ENCODE measurements at places on chromosomes 16 and 17.

DNA sequence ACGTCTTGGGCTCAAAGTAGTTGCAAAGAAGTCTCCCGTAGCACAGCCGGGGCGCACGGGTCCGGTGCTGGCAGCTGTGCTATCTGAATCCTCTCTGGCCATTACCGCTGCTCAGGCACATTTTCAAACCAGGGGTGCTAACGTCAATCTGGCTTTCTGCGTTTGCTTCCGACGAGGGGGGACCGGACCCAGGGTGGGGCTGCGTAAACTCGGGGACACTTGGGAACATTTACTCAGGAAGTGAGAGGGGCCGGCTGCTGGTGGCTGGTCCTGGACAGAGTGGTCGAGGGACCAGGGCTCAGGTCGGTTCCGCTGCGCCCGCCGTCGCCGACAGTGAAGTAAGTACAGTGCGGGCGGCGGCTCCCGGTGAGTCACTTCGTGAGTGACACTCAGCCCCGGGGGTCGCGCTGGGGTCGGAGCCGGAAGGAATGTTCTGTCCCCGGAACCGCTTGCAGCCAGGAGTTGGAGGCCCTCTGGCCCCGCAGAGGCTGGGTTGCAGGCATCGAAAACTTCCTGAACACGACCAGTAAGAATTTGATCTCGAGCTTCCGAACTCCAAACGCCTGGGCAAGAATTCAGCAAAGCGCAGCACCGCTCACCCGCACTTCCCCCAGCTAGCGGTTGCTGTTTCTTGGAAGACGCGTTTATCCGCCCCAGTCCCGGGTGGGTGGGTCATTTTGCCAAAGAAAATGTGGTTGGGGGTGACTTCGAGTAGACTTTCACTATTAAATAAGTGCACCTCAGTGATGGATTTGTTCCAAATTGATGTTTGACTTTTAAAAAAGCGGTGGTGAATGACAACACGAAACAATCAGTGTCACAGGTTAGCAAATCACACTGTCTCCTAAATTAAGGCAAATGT, 1.4 kb upstream of the HS3ST3B1 start:
- no peak for DNase-seq

DNA sequence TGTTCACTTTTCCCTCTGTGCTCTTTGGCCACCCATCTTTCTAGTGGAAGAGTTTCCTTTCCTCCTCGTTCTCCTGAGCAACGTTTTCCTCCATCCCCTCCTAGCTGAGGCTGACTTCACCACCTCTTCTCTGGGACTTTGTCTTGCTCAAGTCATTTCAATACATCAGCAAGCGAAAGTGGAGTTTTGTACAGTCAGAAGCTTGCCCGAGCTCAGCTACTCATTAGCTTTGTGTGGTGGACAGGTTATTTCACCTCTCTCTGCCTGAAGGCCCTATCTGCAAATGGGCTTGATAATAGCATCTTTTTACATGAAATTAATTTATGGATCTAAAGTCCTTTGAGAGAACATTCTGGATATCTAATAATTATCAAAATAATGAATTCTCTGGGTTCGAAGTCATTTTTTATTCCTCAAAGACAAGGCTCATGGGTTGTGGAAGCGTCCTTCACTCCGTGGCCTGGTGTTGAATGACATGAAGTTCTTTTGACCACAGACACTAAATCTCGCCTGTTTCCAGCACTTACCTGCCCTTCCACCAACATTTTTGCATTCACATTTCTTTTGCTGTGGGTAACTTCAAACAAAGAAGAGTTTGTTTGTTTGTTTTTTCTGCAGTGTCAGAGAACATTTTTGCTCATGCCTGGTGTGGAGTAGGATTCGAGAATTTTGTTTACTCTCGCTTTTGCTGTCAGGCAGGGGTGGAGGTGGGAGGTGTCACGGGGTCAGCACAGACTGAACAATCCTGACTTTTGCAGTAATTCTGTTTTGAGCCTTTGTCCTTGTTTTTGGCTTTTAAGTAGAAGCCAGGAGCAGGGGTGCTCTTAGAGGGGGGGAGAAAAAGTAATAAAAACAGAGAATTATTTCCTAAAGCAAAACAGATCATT, 155.0 kb upstream of the CACNG5 start:
- no peak for DNase-seq

GRCh38 chr16:9484881-9485280, 393.4 kb downstream of the HAPSTR1 start:
- peak; percentile 4 for DNase-seq

DNA sequence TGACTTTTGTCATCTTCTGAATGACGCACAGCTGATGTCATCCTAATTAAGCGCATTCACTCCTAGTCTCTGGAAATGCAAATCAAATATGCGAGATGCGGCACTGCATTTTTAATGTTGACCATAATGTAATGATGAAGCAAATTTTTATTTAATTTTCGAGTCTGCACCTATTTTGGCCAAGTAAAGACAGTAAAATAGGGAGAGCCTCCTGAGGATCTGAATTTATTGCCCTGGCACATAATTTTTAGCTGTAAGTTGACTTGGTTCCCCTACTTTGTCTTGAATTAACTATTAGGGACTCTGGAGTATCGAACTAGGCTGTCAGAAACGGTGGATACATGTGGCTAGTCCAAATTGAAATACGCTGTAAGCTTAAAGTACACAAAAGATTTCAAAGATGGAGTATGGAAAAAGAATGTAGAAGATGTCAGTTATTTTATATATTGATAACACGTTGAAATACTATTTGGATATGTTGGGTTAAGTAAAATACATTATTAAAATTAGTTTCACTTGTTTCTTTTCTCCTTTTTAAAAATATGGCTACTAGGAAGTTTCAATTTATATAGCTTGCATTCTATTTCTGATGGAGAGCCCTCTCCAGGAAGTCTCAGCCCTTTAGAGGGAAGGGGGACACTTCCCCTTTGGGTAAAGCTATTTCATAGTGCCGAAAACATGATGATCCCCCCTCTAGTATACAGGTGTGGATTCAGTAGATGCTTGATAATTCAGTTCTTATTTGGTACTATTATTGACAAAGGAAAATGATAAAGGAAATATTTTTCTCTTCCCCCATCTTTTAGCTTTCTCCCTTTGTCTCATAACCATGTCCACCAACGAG, 991 bp downstream of the KPNA2 start:
- no peak for DNase-seq

- no peak for DNase-seq
Observed at GRCh38 chr17:80353718-80354275, 61.2 kb upstream of the ENDOV start.

- no peak for DNase-seq
Observed at GRCh38 chr16:65449526-65449925, 327.7 kb upstream of the CDH11 start.

GRCh38 chr16:281660-282255, 1.2 kb upstream of the PDIA2 start:
- no peak for DNase-seq

DNA sequence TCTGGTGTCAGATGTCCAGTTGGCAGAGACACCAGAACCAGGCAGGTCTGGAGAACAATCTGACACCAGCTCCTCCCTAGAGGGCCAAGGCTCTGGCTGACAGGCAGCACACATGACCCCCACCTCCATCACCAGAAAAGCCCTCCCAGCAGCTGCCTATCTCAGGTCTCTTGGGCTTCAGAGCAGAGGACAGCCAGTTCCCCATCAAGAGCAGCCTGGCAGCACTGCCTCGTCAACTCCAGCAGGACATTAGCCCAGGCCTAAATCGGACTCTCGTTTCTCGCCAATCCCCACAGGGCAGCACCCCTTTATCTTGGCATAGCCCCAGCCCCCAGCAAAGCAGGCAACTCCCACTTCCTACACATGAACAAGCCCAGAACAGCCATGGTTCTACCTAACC, 4.4 kb downstream of the JUP start:
- DNase-seq: no peak

GRCh38 chr17:59361916-59362810, 30.7 kb downstream of the YPEL2 start:
- no peak for DNase-seq

GRCh38 chr17:80095844-80096475, 5.4 kb upstream of the GAA start:
- DNase-seq: no peak

GRCh38 chr17:223723-224471, 42.4 kb upstream of the DOC2B start:
- DNase-seq: no peak

GRCh38 chr16:23833960-23834685, 1.7 kb upstream of the PRKCB start:
- no peak for DNase-seq

GRCh38 chr16:81668243-81669097, 110.6 kb upstream of the PLCG2 start:
- no peak for DNase-seq

Data from pons (tissue), 1 donor.